Activated T-helper 1 cell treated with anti-CD3 and anti-CD28 coated beads, Interleukin-2, amount 50 U/mL, for 16 hours (primary cell): ENCODE measurements at places on chromosomes 6 and 20.

DNA sequence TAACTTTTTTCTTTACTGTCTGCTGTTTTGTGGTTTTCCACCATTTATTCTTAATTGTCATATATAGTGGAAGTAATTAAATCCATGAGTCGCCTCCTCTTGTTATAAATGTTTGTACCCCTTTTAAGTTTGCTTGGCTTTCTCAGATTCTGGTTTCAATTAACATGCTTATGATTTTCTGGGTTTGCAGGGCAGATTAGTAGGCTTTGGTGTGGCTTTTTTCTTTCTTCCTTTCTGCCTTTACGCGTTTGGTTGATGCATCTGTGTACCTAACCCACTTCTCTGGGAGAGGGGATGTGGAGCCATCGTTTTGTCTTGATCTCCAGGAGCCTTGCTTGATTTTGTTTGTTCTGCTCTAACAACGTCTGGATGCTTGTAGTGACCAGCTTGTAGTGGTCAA lies 100.4 kb downstream of the JARID2 start:
- no peak for DNase-seq

DNA sequence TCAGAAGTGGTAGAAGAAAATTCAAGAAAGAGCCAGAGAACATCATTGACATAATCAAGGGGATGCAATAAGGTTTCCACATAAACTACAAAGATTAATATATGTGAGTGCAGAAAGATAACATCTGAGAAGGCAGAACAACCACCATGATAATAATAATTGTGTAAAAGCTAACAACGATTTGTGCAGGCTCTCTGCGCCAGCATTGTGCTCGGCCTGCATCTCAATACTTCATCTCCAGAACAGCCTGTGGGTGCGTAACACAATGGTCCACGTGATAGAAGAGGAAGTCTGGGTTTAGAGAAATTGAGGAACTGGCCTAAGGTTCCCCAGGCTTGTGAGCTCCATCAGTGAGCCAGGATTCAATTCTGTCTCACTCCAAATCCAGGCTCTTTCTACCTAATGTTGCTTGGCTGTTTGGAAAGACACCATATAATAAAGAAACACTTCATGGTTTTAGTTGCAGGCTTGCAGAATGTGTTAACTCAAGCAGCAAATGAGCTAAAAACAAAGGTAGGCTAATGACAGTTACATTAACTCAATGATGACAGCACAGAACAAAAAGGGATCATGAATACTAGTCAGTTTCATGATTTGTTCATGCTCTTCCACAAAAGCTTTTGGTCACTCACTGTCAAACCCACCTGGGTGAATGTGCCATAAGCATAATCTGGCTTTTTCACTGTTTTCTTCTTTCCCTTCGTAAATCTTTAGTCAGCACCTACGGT lies 71.2 kb downstream of the LY86 start:
- no peak for DNase-seq

- DNase-seq, result no peak
These were observed 73.7 kb downstream of the PRND start for GRCh38 chr20:4795394-4795793.

GRCh38 chr6:137832110-137832509 lies 34.9 kb upstream of the TNFAIP3 start:
- no peak for DNase-seq

- DNase-seq, result no peak
These were observed 113.9 kb downstream of the SLC22A3 start for GRCh38 chr6:160462116-160462515.

DNA sequence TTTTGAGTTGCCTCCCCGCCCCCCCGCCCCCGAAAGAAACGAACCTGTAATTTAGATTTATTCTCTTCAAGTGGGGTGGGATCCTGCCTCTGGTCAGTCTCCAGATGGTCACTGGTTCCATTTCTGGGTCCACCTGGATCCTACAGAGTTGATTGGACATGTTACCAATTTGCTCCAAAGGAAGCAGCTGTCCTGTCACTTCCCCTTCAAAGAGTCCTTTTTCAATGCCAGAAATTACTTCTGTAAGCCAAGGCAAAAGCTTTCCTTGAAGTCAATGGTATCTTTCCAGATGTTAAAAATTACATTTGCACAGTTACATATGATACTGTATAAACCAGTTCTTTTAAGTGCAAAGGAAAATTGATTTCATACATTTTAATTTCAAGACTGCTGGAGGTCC lies 12.0 kb upstream of the ANKRD60 start:
- DNase-seq, result no peak

- no peak for DNase-seq
These were observed 38.6 kb downstream of the SLC9A8 start for GRCh38 chr20:49851231-49851705.

DNA sequence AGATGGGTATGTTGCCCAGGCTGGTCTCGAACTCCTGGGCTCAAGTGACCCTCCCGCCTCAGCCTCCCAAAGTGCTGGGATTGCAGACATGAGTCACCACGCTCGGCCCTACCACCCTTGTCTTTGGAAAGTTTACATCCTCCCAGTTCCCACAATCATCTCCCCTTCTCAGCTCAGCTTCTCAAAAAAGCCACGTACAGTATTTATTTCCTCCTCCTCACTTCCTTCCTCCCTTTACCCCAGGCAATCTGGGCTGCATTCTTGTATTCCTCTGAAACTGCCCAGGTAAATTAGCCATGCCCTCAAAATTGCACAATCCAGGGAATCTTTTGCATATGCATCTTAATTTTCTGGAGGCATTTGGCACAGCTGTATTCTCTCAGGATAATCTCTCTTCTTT lies 7.4 kb upstream of the SLC23A2 start:
- no peak for DNase-seq

DNA sequence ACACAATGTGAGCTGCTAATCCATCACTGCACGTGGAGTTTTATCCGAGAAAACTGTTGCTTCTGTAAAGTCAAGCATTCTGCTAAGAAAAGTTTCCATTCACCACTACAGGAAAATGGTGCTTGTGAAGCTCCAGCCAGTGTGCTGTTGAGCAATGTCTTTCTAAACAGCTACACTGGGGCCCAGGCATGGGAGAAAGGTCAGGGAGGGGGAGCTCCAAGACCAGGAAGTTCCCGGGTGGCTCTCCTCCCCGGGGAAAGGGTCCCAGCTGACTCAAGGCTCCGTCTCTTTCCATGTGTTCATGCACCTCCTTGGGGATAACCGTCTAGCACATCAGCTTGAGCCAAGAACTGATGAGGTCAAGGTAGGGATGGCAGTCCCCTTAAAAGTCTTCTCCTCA lies 20.5 kb downstream of the RPP40 start:
- DNase-seq, result no peak

DNA sequence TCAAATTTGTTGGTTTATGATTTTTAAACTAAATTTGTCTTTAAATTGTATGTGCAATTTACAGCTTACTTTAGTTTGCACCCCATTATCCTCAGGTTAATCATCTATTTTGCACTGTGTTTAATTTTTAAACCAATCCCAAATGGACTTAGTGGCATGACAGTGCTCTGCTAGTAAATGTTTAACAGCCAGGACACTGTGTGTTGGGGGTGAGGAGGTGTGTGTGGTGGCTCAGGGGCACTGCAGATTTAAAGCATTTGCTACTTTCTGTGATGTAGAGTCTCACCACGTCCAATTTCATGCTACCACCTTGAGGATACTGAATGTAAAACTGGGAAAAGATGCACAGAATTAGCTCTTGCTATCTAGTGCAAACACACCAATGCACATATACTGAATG lies 225.7 kb downstream of the HAO1 start:
- DNase-seq, result no peak

- DNase-seq, result no peak
These were observed 49.9 kb downstream of the PIGU start for GRCh38 chr20:34626992-34627391.

GRCh38 chr6:56448046-56448445 lies 194.6 kb downstream of the DST start:
- DNase-seq, result no peak

DNA sequence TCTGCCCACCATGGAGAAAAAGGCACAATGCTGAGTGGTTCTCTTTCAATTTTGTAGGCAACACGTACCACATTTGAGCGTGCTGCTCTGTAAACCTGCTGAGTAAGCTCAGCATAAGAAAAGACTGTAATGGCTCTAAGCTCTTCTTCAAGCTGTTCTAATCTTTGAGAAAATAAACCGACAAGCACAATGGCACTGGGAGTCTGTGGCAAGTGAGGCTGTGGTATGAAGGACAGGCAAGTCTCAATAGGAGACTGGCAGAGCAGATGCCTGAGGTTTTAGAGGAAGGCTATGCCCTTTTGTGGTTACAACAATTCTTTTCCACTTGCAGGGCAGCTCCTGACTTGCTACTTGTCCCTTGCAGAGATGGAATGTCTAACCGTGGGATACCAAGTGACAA lies 136.7 kb upstream of the EXOC2 start:
- no peak for DNase-seq

DNA sequence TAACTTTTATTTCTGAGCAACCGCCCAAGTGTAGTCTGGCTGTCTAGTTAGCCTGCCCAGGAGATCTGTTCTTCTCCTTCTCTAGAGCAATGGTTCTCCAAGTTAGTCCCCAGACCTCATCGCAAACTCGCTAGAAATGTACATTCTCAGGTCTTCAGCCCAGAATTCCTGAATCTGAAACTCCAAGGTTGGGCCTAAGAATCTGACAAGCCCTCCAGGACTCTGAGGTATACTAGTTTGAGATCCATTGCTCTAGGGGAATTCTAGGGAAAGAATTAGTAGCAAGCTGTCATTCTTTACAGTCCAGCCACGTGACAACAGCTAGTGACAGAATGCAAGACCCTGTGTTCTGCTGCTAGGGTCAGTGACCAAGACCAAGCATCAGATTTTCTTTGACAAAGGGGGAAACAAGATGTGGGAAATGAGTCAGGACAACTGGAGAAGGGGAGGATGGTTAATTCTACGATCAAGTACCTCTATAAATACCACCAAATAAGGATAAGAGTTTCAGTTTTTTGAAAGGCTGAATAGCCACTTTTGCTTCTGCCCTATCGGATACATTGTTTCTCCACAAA lies 5.8 kb downstream of the UBE2V1 start:
- DNase-seq, result no peak

- no peak for DNase-seq
These were observed at the start of gene KIF25 for GRCh38 chr6:167997642-167998041. KIF25 (plus strand) TSS chr6:167997671; CDS start chr6:168029586, 31,915 bp downstream.

GRCh38 chr6:125346926-125347563 lies 45.3 kb upstream of the HDDC2 start:
- no peak for DNase-seq

GRCh38 chr6:42451333-42452170 lies at the start of gene TRERF1:
TRERF1 (minus strand) TSS chr6:42451926; CDS start chr6:42269590, 182,336 bp downstream.
- DNase-seq, result no peak

GRCh38 chr6:11616200-11616611 lies 78.7 kb downstream of the TMEM170B start:
- DNase-seq, result no peak

DNA sequence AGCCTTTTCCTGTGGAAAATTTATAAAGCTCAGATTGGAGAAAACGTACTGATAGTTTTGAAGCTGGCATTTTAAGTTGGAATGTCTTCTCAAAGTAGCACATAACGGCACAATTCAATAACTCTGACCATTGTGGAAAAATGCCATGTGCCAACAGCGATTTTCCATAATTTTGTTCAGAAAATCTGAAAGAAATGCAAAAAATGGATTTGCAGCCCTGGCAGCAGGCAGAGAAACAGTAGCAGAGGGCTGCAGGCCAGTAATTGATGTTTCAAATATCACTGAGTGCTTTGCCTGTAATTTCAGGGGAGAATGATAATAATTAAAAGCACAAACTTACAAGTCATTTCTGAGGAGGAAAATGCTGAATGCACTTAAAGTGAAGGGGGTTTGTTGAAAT lies 507.4 kb downstream of the MAFB start:
- no peak for DNase-seq

GRCh38 chr6:53299331-53300005 lies 49.3 kb downstream of the ELOVL5 start:
- no peak for DNase-seq

DNA sequence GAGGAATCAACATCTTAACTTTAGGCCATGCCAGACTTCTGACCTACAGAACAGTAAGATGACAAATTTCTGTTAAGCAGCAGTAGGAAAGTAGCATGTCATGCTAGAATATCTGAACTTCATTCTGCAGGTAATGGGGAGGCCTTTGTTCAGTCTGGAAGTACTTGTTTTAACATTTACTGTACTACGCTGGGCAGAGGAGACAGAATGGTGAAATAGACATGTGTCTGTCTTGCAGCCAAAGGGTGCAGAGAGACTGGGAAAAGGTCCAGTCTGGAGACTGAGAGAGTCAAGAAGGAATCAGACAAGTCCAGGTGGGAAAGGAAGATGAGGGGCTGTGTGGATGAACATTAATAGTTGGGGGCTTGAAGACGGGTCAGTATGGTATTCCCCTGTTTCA lies 17.5 kb upstream of the ZBTB2 start:
- DNase-seq, result no peak

- DNase-seq, result no peak
These were observed 18.4 kb upstream of the ZBTB22 start for GRCh38 chr6:33335916-33336315.

- DNase-seq, result no peak
These were observed 30.1 kb downstream of the PRDM1 start for GRCh38 chr6:106116125-106116832.

GRCh38 chr6:6688951-6689350 lies 100.4 kb downstream of the LY86 start:
- DNase-seq, result no peak

DNA sequence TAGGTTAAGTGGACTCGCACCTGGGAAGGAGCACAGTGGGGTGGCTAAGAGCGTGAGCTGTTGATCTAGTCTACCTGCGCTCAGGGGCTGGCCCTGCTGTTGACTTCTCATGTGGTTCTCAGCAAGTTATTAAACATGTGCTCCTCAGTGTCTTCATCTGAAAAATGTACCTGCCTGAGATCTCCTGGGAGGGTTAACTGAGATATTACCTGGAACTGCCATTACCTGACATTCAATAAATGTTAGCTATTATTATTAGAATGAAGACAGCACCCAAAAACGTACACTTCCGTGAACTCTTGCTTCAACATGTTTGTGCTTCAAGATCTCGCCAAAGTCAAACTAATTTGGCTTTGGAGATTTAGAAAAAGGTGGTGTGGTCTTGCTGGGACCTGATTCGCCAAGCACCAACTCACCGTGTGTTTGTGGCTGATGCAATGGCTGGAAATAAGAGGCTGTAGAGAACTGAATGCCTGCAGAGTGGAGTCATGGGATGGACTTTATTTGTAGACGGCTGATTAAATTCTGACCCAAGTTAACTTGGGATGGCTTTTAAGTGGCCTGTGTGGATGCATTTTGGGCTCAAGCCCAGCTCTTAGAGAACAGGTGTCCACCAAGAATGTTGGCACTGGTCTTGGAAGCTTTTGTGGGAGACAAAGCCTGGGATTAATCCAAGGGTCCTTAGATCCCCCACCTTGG lies 692.9 kb downstream of the QKI start:
- DNase-seq, result no peak

DNA sequence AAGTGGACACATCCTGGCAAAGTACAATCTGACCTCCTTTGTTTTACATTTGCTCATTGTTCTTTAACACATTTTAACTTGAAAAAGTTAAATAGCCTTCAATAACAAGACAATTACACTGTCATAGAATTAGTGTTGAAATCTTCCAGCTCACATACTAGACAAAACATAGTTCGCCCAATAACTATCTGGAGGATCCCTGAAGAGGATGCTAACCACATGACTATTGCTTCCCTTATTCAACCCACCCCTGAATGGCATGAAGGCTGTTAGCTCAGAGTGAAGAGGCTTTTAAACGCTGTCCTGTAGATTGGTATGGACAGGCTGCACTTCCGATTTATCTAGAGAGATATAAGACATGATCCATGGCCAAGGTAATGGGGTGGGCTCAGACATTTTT lies 15.0 kb upstream of the DSE start:
- no peak for DNase-seq

- no peak for DNase-seq
These were observed 96.2 kb upstream of the RSPO3 start for GRCh38 chr6:127022302-127022701.

- no peak for DNase-seq
These were observed 31.0 kb upstream of the TGM2 start for GRCh38 chr20:38196076-38196475.
